CD4-positive, alpha-beta T cell treated with Interleukin-15 for 4 hours (primary cell): ENCODE measurements at places on chromosomes 7 and 10.

- DNase-seq: no peak
Observed at GRCh38 chr10:104368381-104368780, 14.7 kb downstream of the CFAP58 start.

- DNase-seq: no peak
Observed at GRCh38 chr10:132790934-132791829, 5.2 kb upstream of the NKX6-2 start.

- no peak for DNase-seq
Observed at GRCh38 chr7:22229148-22229547, 127.8 kb downstream of the RAPGEF5 start.

DNA sequence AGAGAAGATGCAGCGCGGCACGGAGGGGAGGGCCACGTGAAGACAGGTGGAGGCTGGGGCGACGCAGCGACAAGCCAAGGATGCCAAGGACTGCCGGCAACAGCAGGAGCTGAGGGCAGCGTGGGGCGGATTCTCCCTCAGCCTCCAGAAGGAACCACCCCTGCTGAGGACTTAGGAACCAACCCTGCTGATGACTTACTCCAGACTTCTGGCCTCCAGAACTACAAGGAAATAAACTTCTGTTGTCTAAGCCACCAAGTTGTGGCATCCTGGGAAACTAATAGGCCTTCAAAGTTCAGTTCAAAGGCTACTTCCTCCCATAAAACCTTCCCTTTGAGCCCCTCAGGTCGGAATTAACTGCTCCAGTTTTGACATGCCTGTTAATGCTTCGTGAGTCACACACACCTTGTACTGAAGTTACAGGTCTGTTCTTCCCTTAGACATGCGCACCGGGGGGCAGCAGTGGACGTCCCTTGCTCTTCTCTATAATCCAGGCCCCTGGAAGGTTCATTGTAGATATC, 88.4 kb upstream of the RHEB start:
- DNase-seq: no peak

DNA sequence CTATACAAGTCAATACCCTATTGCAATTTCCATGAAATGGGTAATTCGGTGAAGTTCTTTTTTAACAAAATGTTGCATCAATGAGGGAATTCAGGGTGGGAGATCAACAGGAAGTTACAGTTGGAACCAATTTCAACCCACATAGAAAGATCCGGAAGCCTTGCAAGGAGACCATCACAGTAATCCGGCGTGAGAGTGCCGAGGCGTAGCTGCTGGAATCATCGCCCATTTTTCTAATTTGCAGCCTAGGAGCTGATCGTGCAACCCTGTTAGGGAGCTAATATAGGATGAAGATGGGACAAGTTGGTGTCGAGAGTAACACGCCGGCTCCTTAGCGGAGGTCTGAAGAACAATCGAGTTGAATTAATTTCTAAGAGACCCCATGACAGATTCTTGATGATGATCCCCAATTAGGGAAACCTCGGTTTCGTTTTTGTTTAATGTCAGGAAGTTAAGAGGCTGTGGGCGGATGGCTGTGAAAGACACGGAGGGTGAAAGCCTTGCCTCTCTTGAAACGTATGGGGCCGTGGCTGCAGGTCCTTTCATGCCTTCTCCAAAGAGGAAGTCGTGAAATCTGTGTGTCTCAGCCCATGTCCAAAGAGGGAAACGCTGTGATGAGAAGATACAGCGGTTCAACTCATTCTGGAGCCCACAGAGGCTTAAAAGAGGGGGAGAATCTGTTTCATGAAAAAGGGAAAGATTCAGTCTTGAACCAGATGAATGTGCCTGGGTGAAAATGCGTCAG, 51.2 kb upstream of the CARD11 start:
- peak; percentile 49 for DNase-seq

DNA sequence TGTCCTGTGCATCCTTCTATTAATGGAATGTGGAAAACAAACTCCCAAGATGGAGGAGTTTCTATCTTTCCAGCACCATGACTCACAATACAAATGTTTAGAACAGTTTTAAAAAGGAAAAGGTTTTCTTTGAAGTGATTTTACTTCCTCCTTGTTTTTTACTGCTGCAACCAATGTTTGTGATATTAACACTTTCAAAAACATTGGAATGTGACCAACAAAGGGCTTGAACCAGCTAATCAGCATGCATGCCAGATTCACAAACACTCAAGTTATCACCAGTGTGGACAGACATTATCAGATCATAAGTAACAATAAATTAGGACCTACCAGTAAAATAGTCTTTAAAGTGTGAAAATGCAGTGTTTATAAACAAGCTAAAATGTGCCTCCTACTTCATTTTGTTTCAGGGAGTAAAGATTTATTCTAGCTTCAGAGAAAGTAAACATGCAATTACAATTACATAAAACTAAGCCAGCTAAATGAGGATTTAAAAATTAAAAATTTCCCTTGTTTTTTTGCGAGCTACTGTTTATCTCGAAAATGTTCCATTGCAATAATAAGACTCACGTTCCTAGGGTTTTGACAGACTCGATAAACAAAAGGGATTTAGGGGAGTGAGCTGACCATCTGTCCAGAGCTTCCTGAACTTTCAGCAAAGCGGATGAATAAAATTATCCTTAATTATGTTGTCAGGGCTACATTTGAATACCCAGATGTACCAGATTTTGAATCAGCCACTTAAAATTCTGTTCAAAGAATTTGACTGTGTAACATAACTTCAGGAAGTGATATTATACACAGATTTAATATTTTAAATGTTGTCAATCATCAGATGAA, 29.8 kb downstream of the CPVL start:
- no peak for DNase-seq

DNA sequence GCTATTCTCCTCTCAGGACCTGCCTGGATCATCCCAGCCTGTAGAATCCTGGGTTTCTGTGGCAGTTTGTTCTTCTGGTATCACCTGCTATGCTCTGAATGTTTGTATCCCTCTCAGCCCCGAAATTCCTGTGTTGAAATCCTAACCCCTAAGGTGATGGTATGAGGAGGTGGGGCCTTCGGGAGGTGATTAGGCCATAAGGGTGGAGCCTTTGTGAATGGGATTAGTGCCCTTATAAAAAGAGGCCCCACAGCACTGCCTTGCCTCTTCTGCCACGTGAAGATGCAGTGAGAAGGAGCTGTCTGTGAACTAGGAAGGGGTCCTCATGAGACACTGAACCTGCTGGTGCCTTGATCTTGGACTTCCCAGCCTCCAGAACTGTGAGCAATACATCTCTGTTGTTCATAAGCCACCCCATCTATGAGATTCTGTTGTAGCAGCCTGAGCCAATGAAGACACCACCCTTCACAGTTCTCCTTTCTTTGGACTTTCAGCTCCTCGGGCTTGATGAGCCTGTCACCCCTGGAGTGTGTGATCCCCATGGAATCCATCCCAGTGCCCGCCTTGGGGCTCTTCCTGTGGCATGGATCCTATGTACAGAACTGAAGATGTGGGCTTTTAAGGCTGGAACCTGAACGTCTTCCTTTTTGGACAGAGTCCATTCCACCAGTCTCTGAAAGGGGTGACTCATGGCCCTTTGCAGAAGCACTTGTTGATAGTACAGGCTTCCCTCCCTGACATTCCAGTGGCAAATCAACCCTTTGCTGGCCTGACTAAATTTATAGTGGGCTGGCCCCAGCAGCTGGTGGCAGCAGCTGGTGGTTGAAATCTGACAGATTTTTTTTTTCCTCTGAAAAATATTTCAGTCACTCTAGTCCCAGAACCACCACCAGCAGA, 138.0 kb downstream of the TACC2 start:
- no peak for DNase-seq

DNA sequence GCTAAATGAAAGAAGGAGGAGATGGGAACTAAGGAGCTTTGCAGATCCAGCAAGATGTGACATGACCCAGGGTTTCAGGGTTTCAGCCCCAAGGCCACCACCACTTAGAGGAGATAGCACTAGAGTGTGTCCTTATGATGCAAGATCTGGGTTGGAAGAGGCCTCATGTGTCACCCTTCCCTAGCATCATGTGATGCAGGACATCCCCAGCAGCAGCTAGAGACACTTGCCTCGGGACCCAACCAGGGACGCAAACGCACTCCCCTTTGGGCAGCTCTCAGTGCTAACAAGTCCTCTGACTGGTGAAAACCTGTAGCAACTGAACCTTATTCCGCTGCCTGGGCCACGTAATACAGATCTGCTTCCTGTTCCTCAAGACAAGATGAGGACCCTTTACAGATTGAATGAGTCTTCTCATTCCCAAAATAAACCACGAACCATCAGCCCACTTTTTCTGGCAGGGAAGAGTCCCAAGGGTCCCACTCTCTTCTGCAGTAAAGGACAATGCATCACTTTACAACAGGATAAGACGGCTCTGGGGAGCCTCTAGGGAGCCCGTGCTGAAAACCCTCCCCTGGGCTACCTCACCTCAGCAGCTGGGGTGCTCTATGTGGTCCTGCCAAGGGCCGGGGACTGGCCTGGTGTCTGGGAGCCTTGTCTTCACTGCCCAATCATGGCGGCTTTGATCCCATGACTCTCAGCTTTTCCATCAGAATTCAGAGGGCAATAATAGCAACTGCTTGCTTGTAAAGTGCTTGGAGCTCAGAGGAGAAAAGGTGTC, 44.8 kb upstream of the GDF10 start:
- DNase-seq: no peak

DNA sequence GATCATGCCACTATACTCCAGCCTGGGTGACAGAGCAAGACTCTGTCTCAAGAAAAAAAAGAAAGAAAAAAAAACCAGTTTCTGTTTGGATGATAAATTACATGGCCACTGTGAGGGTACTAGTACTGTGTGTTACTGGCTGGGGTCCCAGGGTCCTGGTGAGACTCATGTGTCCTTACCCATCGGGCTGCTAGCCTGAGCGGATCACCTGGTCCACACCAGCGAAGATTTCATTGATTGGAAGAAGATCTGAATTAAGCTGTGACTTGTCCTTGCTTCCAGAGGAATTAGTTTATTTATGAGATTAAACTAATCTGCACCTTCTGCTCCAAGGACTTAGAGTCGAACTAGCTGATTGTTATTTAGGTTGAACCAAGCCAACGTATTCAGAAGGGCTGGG, 40.0 kb upstream of the BAMBI start:
- no peak for DNase-seq

GRCh38 chr10:3693022-3693697, 91.8 kb downstream of the KLF6 start:
- no peak for DNase-seq

DNA sequence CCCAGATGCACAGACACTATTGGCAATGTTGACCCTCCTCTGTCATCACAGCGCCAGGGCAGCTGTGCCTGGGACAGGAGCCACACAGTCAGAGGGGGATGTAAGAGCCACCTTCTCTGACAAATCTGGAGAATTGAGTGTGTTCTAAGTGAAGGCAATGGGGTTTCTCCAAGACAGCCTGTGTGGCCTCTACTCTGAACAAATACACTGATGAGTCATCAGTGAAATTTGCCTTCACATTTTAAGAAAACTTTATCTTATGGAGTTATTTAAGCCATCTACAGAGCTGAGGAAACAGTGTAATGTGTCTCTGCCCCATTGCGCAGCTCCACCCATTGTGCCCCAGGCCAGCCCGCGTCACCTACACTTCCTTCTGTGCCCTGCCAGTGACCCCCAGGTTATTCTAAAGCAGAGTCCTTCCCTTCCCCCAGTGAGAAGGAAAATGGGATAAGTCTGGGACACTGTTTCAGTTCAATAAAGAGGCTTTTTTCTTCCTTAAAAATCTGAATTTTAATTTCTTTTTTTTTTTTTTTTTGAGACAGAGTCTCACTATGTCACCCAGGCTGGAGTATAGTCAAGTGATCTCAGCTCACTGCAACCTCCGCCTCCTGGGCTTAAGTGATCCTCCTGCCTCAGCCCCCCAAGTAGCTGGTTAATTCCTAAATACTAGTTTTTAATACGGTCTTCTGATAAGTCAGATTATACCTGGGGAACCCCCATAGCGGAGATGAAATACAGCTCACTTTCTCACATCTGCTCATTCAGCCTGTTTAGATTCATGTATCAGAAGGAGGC, 21.8 kb downstream of the AKR1E2 start:
- no peak for DNase-seq

GRCh38 chr7:36661135-36661840, 63.0 kb downstream of the AOAH start:
- no peak for DNase-seq

DNA sequence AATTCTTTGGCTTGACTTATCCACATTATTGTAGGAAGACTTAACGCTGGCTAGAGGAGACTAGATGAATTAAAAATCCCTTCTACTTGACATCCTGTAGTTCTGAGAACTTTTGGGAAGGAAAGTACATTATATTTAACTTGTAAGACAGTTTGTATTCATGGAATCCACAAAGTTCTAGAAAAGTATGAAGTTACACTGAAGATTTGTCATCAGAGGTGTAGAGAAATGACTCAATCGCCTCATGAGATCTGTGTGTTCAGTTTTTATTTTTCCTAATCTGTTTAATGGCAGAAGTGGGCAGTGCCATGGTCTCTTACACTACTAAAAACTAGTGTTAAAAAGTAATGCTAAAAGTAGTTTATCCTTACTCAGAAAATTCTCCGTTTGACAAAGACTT, 89.1 kb upstream of the SMIM30 start:
- no peak for DNase-seq

GRCh38 chr7:41383596-41383995, 319.3 kb downstream of the INHBA start:
- DNase-seq: no peak

- no peak for DNase-seq
Observed at GRCh38 chr10:88110355-88110754, 246.9 kb downstream of the PTEN start.

DNA sequence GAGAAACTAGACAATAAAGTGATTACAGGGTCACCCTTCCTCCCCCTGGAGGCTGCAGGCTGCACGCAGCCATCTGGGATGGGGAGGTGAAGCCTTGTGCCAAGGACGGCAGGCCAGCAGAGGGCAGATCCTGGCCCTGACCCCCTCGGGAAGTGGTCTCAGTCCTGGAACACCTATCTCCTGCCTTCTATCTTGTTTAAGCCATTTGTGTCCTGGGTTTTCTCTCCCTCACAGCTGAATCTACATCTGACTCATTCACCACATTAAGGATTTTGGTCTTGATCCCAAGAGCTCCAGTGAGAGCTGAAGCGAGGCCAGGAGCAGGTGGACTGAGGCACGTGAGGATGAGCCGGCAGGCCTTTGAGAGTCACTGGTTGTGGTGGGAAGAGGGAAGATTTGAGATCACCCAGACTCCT, 16.4 kb upstream of the PARP12 start:
- DNase-seq: no peak

- DNase-seq: no peak
Observed at GRCh38 chr10:2011106-2011716, 273.9 kb upstream of the ADARB2 start.

DNA sequence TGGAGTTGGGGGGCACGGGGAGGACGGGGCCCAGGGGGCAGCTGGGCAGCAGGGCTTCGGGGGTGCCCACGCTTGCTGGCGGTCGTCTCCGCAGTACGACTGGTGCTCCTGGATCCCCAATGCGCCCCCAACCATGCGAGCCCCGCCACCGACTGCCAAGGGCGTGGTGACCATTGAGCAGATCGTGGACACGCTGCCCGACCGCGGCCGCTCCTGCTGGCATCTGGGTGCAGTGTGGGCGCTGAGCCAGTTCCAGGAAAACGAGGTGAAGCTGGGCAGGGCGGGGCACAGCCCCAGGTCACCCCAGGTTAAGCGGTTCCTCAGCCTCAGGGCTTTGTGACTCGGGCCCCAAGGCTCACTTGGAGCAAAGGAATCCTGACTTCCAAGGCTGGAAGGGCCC, 70.0 kb downstream of the ALOX5 start:
- DNase-seq: no peak

GRCh38 chr7:40643664-40644063, 508.9 kb downstream of the SUGCT start:
- DNase-seq: no peak
